ENCODE measurements at places on chromosomes 6 and 20.

- DNase-seq, result no peak
Observed at GRCh38 chr6:114272582-114272981, 70.2 kb downstream of the HS3ST5 start.

DNA sequence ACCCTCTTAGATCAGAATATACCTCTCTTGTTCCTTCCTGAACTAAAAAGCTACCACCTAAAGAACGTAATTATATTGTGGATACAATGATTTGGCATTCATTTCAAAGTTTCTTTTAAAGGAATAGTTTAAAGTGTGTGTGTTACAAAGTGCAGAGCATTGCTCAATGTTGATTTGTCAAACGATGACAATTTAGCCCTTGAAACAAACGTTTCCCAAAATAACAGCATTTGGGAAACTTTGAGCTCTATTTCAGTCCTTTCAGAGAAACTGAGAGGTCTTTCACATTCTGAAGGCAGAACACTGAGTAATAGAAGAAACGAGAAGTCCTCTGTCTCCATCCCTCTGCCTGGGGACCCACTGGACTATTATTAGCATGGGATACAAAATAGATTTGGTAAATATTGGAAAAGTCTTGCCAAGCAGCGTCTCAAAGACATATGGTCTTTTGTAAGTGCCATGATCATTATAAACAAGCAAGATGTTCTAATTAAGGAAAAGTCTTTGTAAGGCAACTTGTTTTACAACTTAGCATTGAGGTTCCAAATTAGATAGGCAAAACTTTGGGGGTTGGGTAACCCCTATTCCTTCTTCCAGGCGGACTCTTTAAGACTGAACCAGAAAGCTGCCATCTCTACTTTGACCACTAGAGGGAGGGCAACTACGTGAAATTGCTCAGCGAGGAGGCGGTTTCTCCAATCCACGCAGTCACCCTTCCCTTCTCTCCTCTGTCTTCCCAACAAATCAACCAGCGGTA, 208.8 kb downstream of the RNF144B start:
- peak; percentile 55 for DNase-seq

GRCh38 chr6:135891710-135892109, 40.2 kb downstream of the PDE7B start:
- DNase-seq, result no peak

DNA sequence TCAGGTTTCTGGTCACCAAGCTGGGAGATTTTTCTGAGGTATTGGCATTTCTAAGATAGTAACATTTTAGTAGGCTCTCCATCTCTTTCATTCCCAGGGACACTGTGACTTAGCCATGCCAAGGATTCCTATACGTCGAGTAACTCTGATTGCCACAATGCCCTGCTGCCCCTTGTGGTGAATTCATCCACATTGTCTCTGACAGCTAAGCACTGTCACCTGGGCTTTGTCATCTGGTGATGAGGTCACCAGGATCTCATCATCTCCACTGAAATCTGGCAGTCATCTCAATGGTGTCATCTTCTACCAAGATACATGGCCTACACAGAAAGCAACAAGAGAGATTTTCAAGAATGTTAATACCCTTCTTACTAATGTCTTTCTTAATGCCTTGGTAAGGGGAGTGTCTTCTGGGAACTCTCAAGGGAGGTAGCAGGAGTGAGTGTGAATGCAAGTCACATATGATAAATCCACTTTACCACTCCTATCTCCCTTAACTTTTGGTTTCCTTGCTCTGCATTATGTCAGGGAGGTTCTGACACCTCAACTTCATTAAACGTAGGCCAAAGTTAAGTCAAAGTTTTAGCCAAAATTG, 246.7 kb downstream of the CD109 start:
- no peak for DNase-seq

DNA sequence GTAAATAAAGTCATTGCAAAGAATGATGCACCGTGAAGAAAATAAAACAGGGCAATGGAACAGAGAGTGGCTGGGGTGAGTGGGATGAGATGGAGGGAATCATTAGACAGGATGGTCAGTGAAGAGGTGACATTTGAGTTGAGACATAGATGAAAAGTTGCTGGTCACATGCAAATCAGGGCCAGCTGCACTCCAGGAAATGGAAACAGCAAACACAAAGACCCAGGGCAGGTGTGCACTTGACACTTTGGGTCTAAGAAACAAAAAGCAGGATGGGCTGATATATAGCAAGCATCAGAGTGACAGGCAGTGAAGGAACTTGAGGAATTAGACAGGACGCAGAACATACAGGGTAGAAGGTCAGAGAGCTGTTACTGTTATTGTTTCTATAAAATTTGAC, 171.5 kb upstream of the RIPOR2 start:
- DNase-seq, result no peak

- no peak for DNase-seq
Observed at GRCh38 chr6:99607416-99608036, 893 bp downstream of the PRDM13 start.

- DNase-seq, result no peak
Observed at GRCh38 chr20:19701429-19701828, 56.6 kb upstream of the RIN2 start.

DNA sequence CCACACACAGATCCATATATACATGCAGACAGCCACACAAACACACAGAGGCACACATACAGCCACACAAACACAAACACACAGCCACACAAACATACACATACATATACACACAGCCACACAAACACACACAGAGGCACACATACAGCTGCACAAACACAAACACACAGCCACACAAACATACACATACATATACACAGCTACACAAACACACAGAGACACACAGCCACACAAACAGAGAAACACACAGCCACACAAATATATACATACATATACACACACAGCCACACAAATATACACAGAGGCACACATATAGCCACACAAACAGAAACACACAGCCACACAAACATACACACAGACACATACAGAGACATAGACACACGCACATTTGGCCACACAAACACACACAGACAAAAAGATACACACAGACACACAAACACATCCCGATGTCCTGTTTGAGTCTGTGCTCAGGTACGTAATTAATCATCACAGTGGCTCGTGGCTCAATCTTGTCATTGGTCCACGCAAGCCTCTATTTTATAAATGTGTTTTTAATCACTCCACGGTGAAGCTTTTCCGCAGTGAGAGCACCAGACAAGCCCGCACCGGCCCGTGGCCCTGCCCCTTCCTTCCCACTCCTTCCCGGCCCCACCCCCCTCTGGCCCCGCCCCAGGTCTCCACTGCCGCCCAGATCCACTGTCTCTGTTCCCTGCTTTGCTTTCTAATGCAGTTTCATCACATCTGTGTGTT, 135.3 kb downstream of the CDH4 start:
- no peak for DNase-seq

DNA sequence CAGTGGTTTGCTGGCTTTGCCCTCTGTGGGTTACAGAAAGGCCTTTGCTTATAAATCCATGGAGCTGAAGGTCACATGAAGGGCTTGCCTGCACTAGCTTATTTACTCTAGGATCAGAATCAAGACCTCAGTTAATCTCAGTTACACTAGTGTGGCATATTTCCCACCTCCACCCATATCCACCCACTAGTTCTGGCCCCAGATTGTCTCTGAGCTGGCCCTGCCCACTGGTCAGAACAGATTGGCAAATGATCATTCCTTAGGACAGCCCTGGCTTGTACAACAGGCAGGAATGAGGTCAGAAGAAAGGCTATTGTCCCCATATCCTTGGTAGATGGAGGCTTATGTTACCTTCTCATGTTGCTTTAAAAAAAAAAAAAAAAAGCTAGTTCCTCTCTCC, 33.3 kb upstream of the SASH1 start:
- DNase-seq, result no peak

GRCh38 chr6:110652520-110652919, 162.7 kb downstream of the CDK19 start:
- DNase-seq, result no peak

GRCh38 chr20:1524004-1524403, 32.8 kb upstream of the SIRPB2 start:
- DNase-seq, result no peak
